Fibroblast of skin of left quadriceps (primary cell): ENCODE measurements at places on chromosomes 5 and 9.

DNA sequence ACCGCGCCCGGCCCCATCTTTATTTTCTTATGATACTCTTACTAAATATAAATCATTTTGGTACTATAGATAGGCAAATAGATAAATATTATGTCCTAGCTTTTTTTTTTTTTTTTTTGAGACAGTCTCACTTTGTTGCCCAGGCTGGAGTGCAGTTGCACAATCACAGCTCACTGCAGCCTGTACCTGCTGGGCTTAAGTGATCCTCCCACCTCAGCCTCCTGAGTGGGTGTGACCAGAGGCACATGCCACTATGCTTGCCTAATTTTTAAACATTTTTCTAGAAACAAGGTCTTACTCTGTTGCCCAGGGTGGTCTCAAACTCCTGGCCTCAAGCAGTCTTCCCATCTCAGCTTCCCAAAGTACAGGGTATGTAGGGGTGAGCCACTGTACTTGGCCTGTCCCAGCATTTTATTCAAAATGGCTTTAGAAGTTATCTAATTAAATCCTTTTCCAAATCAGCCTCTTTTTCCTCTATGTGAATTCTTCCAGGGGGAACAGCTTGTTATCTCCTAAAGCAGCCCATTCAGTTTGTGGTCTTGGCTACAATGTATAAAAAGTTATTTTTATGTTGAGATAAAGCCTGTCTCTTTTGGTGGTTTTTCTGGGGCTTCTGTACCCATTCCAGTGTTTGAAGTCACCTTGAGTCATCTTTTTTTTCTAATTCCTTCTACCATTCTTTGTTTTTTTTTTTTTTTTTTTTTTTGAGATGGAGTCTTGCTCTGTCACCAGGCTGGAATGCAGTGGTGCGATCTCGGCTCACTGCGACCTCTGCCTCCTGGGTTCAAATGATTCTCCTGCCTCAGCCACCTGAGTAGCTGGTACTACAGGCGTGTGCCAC, 12.1 kb downstream of the MELK start:
- peak; percentile 52 for DNase-seq

DNA sequence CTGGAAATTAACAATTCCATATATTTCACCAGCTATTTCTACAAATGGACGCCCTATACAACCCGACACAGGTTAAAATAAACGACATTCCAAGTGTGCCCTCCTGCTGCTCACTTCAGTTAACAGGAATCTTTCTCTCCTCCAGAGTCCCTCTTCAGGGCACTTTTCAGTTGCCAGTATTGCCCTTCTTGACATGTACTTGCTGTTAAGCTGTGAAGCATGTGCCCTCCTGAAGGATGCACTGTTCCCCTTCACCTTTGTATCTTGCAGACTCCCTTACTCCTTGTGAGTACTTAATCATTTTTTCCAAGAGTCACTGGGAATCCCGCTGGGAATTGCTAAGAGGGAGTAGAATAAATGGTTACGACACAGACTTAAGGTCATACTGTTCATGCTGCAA, 364.1 kb downstream of the CTNND2 start:
- DNase-seq: no peak

GRCh38 chr5:155066886-155067595, 53.5 kb downstream of the KIF4B start:
- no peak for DNase-seq

DNA sequence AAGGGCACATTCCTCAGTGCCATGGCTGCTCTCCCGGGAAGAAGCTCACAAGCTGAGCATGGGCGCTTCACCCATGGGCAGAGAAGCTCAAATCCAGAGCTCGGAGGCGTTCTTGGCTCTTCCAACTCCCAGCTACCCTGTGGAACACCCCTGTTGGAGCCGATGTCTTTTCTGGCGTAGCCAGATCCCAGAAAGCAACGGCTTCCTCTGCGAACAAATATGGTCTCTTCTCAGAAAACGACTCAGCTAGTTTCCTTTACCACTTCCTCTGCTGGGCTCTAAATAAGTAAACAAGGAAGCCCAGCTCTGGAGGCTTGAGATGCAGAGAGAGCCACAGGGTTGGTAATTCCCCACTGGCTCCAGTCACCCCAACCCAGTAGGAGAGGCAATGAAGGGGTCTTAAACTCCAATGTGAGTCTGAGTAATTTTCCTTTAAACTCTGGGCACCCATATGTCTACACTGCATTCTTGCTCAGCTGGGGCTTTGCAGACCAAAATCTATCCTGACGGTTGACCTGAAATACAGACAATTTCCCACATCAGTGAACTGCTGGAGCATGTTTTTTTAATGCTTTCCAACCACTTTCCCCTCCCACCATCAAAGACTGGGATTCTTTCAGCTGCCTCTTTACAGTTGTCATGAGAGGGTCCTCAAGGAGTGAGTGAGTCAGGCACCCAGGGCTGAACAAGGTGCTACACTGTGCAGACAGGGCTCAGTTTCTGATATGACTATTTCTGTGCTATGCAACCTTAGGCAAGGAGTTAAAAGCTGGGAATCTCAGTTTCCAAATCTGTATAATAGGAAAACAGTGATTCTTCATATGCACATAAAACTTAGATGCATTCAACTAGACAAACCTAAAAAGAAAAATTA, at the start of gene LCP2:
Gene LCP2, minus strand, starts transcription at position 189 of the 874 bp plus-strand sequence. Its CDS starts 166 bp downstream, at position 23.
- DNase-seq: no peak

GRCh38 chr9:82665324-82665723, 397.6 kb downstream of the RASEF start:
- no peak for DNase-seq

GRCh38 chr5:32589942-32590869, 4.8 kb downstream of the SUB1 start:
- peak; percentile 28 for DNase-seq

GRCh38 chr5:81544351-81545018, 150.6 kb upstream of the ACOT12 start:
- no peak for DNase-seq

GRCh38 chr5:107794741-107795140, 124.0 kb upstream of the EFNA5 start:
- DNase-seq: no peak

GRCh38 chr9:124810663-124811355, 33.9 kb downstream of the OLFML2A start:
- peak; percentile 58 for DNase-seq

DNA sequence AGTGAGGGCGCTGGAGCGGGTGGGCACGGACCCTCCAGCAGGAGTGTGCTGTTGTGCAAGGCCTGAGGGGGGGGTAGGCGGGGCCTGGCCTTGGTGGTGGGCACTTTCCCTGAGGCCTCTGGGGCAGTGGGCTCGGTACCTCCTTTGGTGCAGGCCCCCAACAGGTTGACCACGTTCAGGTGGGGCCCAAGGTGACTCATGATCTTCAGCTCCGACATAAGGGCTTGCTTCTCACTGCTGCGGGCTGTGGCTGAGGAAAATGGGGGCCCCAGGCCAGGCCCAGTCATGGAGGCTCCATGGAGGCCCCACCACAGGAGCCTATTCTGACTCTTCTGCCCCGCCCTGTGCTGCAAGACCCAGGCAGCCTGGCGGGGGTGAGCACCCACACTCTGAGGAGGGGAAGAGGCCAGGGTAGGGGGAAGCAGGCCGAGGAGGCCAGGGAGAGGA, 31.5 kb downstream of the PDGFRB start:
- DNase-seq: no peak

- DNase-seq: no peak
These were observed 69.8 kb downstream of the GALNT10 start for GRCh38 chr5:154260224-154260927.

DNA sequence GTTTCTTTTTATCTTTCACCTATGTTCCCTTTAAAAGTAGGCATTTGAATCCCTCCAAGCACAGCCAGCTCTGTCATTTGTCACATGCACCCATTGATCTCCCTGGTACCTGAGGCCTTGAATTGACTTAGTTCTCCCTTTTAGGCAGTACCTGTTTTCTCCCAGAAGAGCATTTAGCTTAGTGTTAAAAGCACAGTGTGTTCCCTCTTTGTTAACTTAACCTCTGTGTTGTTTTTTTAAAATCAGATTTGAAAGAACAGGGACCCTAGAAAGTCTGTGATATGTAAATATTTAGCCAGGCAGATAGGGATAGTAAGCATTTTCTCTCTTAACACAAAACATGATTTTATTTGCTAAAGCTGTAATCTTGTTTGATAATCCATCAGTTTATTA, 113.8 kb upstream of the SPATA31D4 start:
- no peak for DNase-seq

GRCh38 chr5:170179626-170180025, 53.2 kb upstream of the C5orf58 start:
- no peak for DNase-seq

- DNase-seq: peak; percentile 56
These were observed 13.1 kb upstream of the DCAF12 start for GRCh38 chr9:34139477-34140146.

- DNase-seq: no peak
These were observed 440.0 kb downstream of the ENC1 start for GRCh38 chr5:74200560-74200959.

DNA sequence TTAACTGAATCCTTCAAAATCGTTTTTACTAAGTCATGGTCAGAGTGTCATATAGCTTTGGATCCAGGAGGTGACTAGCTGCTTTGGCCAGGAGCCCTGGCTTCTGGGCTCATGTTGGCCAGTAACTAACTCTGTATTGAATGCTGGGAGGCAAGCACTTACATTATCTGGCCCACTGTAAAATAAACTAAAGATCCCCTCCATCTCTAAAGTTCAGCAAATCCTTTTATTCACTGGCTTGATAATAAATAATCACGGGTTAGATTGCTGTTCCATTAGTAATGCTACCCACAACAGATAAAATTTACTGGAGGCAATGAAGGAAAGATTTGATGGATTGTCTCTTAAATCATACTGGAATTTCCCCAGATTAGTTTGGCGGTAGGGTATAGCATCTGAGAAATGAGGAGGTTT, 382.2 kb upstream of the TLE4 start:
- DNase-seq: peak; percentile 72

GRCh38 chr9:133910855-133911514, 81.1 kb downstream of the VAV2 start:
- no peak for DNase-seq

DNA sequence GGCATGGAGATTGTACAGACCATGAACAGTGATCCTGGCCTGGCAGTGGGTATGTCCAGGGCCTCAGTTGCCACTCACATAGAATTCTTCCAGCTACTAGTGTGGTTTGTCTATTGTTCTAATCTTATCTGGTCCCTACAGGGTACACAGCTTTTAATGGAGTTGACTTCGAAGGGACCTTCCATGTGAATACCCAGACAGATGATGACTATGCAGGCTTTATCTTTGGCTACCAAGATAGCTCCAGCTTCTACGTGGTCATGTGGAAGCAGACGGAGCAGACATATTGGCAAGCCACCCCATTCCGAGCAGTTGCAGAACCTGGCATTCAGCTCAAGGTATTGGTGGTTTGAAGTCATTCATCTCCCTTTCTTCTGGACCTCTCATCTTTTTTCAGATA, 43.8 kb downstream of the THBS4 start:
- no peak for DNase-seq

- peak; percentile 37 for DNase-seq
These were observed 31.0 kb downstream of the GADD45G start for GRCh38 chr9:89635816-89636215.

DNA sequence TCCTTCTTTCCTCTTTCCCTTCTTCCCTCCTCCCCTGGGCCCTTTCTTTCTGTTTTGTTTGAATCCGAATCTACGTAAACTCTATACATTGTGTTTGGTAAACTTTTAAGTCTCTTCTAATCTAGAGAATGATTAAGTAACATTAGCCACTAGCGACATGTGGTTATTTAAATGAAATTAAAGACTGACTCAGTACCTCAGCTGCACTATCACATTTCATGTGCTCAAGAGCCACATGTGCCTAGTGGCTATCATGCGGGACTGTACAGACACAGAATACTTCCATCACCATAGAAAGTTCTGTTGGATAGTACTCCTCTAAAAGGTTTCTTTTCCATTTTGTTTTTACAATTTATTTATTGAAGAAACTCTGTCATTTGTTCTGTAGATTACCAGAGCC, 29.0 kb downstream of the DCTN4 start:
- DNase-seq: no peak

GRCh38 chr9:35835766-35836165, 6.7 kb downstream of the TMEM8B start:
- no peak for DNase-seq

- DNase-seq: no peak
These were observed 484.8 kb downstream of the PSAT1 start for GRCh38 chr9:78781681-78782080.

GRCh38 chr9:130668196-130668595, 3.8 kb downstream of the PRDM12 start:
- DNase-seq: no peak

DNA sequence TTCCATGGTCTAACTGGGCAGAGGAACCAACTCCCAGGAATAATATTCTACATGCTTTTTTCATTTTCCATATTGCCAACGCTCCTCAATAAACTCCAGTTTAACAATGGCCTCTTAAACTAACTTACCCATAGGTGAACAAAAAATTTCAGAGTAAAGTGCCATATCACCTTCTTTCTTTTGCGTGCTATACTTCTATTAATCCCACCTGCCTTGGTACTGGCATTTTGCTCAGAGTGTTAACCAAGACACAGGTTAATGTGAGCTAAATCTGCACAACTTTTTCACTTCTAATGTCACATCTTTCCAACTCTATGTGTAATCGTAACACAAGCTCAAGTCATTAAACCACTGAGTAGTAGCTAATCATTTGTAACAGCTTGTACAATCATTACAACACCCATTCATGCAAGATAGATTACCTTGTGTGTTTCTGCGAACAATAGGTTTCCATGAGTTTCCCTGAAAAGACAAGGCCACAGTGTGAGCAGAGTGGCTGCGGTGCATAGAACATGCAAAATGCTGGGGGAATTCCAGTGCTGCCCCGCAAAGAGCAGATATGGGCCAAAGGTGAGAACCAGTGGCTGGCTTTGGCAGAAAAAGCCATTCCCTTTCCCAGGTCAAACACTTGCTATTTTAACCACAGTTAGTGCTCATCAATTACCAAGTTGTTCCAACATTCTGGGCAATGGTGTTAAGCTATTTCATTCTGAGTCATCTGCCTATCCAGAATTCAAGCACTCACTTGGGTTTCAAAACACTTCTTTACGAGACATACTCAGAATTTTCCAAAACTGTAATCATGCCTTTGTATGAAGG, 42.8 kb downstream of the TIMD4 start:
- DNase-seq: no peak

DNA sequence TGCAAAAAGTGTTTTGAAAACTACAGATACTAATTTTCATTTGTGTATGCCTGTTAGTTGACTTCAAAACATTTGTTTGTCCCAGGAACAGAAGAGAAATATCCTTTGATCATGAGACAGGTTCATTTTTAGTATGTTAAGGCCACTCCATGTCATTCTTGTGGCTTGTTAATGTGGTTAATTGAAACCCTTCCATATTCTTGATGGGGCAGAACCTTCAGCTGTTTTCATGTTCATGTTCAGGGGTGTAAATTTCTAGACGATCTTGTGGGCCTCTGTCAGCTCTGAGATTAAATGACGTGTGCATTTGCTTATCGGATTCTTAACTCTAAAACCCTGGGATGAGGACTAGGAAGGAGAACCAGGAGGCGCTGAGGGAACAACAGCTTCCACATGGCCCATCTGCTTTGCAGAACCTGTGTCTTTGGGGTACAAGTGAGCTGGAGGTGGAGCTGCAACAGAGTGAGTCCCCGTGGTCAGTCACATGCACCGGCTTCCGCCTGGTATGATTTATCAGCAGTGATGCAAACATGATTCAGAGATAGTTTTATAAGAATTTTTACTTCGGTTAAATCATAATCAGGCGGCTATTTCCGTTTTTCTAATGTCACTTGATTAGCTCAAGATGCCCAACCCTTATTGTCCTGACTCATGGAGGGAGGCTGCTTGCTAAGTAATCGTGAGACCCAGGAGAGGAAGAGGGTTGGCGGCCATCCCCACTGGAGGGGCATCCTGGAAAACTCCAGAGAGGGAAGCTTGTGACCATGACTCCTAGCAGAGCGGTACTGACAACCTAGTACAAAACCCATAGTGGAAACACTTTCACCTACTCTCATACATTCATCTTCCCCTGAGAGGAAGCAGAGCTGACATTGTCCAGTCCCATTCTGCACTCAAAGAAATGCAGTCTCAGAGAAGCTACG, 138.4 kb downstream of the C9orf152 start:
- DNase-seq: peak; percentile 86
